Activated T-helper 1 cell treated with anti-CD3 and anti-CD28 coated beads, Interleukin-12 subunit alpha, Interleukin-12 subunit beta, Interleukin-2, Interleukin-4 antibody, amounts not matched to agents 30 ng/mL and 10 ng/mL and 1 ng/mL, durations not matched to agents 14 hours and 24 hours and 36 hours (primary cell): ENCODE measurements at places on chromosomes 3 and 15. TPM values are rescaled to one million over a fixed set of nuclear protein-coding genes. Genes with fewer than 3 reads are reported as not detected.

DNA sequence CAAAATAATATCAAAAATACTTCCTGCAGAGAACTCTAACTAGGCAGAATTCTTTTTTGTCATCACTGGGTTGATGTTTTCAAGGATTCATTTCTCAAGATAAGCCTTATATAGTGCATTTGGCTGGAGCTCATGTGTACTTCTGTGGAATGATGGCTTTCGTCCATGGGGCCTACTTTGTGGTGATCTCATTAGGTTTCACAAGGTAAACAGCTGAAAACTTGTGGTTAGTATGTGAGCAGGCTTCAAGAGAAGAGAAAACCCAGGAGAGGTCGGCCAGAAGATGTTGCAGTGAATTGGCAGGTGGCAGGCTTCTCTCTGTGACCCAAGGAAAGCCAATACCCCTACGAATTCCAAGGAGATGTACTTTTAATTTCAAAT lies 121.4 kb upstream of the PHLDB2 start:
- no peak overlapping the region for H3K27ac ChIP-seq
- H3K4me1 ChIP-seq, result peaks cover 27% of the 10 kb centered on the region
- no peak overlapping the region for H3K4me3 ChIP-seq
- no peaks in the 10 kb centered on the region for H3K27me3 ChIP-seq
- H3K36me3 ChIP-seq, result peaks cover 12% of the 10 kb centered on the region
- no peak for DNase-seq

WWTR1 gene
- total RNA-seq, result 0.57 and 0.81 TPM in 2 replicates

GRCh38 chr15:52103217-52104207 lies 9.1 kb downstream of the BCL2L10 start:
- H3K4me3 ChIP-seq, result no peak overlapping the region
- H3K27me3 ChIP-seq, result peaks cover 9% of the 10 kb centered on the region
- H3K27ac ChIP-seq, result no peak overlapping the region
- no peak for DNase-seq
- H3K4me1 ChIP-seq, result no peaks in the 10 kb centered on the region
- no peaks in the 10 kb centered on the region for H3K36me3 ChIP-seq

GRCh38 chr3:176633511-176633910 lies 563.8 kb downstream of the TBL1XR1 start:
- no peaks in the 10 kb centered on the region for H3K27me3 ChIP-seq
- no peaks in the 10 kb centered on the region for H3K4me1 ChIP-seq
- no peak overlapping the region for H3K27ac ChIP-seq
- no peak overlapping the region for H3K4me3 ChIP-seq
- no peaks in the 10 kb centered on the region for H3K36me3 ChIP-seq
- DNase-seq, result no peak

DNA sequence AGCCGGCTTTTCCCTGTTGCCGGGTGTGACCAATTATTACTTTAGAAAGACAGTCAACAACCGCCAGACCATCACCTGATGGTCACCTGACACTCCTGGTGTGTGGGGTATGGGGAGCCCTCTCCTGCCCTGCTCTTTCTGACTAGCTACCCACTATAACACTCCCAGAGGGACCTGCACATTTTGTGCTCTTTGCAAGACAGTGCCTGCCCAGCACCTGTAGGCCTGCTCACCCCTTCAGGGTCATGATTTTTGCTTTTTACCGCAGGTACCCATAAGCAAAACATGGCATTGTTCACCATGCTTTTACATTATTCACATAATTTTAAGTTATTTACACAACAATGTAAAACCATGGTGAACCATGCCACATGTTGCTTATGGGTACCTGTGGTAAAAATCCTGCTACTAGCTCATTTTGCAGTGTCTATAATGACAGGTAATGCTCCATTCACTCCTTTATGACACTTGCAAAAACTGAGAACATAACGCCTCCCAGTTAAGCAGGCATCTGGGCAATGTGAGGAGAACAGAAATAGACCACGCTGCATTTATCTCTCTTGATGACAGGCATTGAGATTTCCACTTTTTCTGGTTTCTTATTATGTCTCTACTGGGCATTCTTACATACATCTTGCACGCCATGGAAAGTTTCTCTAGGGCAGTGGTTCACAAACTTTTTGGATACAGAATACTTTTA lies 9.9 kb downstream of the CCRL2 start:
- H3K4me3 ChIP-seq, result no peak overlapping the region
- peaks cover 7% of the 10 kb centered on the region for H3K27me3 ChIP-seq
- H3K4me1 ChIP-seq, result no peaks in the 10 kb centered on the region
